ENCODE measurements at places on chromosomes 2 and 18.
A peak's percentile ranks its signal among the peaks of the same experiment; 100 is the strongest.

GRCh38 chr2:141411419-141411818, 719.4 kb downstream of the LRP1B start:
- DNase-seq = no peak

- no peak for DNase-seq
Observed at GRCh38 chr2:105917688-105918087, 173.0 kb downstream of the NCK2 start.

DNA sequence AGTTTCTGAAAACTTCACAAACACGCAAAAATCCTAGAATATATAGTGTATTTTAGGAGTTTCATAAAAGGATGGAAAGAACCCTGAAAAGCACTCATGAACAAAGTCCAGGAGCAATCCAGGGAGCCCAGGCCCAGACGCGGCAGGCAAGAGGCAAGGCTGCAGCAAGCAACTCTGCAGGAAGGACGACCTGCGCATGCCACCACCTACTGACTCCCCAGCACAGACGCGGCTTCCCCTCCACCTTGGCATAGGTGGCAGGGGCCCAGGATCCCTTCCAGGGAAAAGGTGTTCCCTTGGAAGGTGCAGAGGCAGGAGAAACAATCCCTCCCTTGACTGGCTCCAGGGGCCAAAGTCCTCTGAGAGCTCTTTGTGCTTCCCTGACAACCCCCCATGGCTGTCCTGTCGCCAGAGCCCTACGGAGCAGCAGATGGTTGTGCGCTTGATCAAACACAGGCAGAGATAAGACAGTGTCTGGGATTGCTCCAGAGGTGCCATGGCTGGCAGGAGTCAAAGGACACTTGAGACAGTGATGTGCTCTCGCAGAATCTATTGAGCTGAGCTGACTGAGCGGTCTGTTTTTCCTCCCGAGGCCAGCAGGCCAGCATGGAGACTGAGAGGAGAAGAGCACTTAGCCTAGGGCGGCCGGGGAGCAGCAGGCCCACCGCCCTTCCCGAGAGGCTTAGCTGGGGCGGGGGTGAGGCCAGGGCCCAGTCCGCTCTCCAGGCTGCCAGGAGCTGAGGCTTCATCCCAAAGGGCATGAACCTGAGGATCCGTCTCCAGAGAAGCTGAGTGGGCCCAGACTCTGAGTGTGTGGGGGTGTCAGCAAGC, 10.8 kb upstream of the AMER3 start:
- peak; percentile 34 for DNase-seq

DNA sequence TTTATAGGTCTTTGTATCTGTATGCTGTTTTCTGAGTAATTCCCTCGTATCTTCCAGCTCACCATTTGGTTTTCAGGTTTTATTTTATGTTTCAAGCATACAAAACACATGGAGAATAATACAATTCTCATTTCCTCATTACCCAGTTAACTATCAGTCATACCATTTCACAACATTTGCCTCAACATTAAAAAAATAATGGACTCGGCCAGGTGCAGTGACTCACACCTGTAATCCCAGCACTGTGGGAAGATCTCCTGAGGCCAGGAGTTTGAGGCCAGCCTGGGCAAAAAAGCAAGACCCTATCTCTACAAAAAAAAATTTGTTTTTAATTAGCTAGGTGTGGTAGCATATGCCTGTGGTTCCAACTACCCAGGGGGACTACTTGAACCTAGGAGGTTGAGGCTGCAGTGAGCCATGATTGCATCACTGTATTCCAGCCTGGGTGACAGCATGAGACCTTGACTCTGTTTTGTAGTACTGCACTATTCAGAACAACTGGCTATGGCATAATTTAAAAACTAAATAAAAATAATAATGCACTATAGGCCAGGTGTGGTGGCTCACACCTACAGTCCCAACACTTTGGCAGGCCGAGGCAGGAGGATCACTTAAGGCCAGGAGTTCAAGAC, 20.3 kb downstream of the NPC1 start:
- no peak for DNase-seq

DNA sequence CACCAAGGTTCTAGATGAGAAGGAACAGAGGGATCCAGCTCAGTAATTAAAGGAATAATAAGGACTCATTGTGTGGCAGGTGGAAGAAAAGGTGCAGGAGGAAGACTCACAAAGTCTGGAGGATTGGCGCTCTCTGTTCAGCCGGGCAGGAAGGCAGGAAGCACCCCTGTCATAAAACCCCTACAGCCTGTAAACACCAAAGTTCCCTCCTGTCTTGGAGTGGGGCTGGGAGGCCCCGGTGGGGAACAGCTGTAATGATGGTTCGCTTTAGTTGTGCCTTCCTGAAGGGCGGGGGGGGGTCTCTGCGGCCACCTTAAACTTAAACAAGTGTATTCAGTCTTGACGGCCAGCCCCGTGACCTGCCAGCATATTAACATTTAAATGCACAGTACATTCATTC, 84.3 kb downstream of the GBX2 start:
- DNase-seq = no peak

- DNase-seq = no peak
Observed at GRCh38 chr18:59265974-59266369, 7.3 kb downstream of the RAX start.

- DNase-seq = no peak
Observed at GRCh38 chr2:155266583-155266982, 568.1 kb downstream of the KCNJ3 start.

- no peak for DNase-seq
Observed at GRCh38 chr2:2039826-2040225, 291.2 kb downstream of the MYT1L start.

- no peak for DNase-seq
Observed at GRCh38 chr2:12257476-12257875, 459.3 kb upstream of the TRIB2 start.

- no peak for DNase-seq
Observed at GRCh38 chr2:53646788-53647187, 120.8 kb upstream of the CHAC2 start.

DNA sequence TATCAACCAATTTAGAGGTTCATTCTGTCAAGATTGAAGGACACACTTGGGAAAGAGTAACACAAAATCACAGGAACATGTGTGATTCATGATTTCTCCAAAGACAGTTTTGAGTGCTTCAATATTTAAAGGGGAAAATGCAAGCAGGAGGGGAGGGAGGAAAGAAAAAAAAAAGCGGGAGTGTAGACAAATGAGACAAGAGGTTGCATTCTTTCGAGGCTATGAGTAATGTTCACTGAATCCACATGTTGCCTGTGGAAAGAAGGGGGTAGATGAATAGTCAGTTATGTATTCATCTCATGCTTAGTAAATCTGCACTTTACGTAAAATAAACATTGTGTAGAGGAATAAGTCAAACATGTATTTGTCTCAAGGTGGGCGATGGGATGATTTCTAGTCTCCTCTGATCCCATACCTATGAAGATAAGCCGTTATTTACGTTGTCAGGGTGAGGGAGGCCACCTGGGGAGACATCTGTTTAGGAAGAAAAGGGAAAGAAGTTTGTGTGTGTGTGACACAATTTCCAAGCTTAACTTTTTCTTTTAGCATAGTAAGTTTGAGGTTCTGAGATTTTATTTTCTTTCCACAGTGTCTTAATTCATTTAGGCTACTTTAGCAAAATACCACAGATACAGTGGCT, 211.0 kb upstream of the ZC3H15 start:
- no peak for DNase-seq

DNA sequence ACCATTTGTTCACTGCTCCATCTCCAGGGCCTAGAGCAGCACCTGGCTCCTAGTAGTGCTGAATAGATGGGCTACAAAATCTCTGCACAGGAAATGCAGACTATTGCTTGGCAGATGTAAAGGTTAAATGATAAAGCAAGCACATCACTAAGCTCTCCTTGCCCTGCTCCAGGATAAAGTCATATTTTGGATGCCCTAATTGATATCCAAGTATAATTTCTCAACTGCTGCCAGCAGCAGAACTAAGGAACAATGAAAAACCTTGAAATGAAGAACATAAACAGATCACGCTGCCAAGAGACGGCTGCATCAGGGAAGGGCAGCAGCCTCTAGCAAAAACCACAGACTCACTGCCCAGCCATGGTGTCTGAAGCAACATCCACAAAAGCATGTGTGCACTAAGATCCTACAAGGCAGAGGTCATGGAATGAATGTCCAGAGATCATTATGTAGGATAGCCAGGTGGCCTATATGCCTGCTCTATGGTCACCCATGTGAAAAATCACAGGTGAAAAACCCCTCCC, 134.7 kb downstream of the TMEM163 start:
- no peak for DNase-seq

- peak; percentile 39 for DNase-seq
Observed at GRCh38 chr2:212766921-212767320, 228.3 kb upstream of the ERBB4 start.

GRCh38 chr2:236498369-236498768, 71.3 kb upstream of the ACKR3 start:
- no peak for DNase-seq

DNA sequence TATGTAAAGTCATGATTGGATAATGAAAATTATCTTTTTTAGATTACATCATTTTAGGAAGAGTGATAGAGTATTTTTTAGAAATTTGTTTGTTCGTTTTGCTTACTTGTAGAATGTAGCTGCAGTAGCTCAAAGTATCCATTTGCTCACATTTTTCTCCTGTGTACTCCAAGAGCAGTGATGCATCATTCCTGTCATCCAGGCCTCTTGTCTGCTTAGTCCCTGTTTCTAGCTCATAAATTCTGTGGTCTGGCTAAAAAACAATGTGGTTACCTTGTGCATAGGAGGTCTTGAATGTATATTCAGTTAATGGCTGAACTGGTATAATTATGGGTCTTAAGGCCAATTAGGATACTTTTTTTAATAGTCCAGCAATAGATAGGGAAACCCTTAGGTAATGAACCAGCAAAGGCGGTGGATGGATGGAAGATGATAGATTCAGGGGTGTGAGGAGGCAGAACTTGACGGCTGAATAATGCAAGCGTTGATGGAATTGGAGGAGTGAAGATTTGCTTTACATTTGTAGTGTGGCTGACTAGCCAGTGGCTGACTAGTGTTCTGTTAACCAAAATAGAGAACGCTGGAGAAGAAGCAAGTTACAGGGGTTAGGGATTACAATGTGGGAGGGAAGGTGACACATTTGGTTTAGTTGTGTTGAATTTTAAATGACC, 145.0 kb downstream of the ZNF407 start:
- DNase-seq = no peak

- DNase-seq = no peak
Observed at GRCh38 chr18:14974576-14974975, 226.6 kb downstream of the ANKRD30B start.

DNA sequence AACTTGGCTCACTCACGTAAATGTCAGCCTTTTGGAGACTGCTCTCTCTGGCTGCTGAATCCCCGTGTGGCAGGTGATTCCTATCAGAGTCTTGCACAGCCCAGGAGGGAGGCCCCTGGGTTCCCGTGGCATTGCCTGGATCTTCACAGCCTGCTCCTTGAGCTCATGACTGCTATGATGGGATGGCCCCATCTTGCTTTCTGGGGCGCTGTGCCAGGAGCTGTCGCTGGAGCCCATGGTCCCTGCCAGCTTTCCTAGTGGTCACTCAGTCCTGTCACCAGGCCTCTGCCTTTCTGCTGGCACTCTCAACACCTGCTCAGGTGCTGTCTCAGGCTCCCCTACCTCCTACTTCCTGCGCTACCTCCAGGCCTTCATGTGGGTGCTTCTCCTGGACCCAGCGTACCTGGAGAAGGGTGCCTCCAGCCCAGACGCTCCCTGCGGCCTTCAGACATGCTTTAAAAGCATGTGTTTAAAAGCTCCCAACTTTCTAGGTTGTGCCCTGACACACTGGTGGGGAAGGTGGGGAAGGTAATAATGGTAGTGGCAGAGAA, 110.1 kb downstream of the MCFD2 start:
- no peak for DNase-seq

DNA sequence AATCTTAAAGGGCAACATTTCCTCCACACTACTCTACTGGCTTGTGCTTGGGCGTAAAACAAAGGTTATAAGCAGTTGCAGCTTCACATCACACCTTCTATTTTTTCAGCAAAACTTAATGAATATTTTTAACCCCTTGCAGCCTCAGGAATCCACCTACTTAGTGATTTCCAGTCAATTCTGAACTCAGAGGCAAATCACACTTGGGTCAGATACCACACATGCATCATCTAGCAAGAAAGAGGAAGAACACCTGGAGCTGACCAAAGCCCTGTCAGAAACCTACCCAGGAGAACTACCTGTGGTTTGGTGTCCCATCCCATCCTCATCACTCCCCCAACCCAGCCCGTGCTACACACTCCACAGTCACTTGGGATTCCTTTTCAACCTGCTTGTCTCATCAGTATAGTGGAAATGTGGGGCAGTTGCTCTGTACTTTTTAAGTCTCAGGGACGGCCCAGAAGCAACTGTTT, 25.5 kb downstream of the PIAS2 start:
- no peak for DNase-seq

- no peak for DNase-seq
Observed at GRCh38 chr18:39062426-39062825, 1496.8 kb upstream of the CELF4 start.

DNA sequence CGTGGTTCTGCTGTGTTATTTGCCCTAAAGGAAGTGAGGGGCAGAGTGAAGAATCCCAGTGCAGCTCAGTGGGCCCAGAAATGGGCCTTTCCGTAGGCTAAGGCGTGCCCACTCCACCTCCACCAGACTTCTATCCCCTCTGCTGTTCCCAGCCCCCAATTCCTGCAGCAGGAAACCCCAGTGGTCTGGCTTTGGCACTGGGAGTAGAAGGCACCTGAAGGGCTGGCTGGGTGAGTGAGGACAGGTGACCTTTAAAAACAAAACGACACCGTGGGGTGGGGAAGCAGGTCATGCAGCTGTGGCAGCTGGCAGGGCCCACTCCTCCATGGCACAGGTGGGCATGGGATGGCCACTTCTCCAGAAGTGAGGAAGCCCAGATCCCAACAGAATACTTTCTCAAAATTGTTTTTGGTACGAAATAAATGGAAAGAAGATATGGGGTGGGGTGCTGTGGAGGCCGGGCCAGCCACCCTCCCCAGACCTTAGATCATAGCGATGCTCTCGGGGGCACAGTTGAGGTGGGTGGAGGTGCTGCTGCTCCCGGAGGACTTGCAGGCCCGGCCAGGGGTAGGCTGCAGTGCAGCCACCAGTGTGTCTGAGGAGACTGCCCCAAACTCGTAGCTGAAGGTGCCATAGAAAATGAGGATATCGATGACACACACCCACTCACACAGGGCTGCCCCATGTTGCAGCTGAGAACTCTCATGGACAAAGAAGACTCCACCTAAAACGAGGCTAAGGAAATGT, 3.2 kb downstream of the RNF181 start:
- no peak for DNase-seq

All from NCI-H526 treated with DMSO at 0.1 percent for 48 hours (cell line).